ENCODE measurements at places on chromosomes 12 and 14. TPM values are rescaled to one million over a fixed set of nuclear protein-coding genes. Genes with fewer than 3 reads are reported as not detected.

The KLHL33 gene
- polyA plus RNA-seq: 0.15 TPM

The TAS2R30 gene
- polyA plus RNA-seq: 0.80 TPM

DNA sequence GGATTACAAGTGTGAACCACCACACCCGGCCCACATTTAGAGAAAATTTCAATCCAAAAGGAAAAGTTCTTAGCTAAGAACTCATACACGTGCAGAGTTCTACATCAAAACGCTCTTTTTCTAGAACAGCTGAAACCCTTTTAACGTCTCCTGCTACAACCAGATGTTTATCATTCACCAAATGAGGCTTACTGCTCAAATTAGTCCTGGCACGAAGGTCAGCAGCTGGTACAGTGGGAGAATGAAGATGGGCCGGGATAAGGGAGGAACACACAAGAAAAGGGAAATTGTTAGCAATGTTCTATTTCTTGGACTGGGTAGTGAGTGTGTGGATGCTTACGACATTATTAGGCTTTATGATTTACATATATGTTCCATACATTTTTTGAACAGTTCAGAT lies 37.2 kb downstream of the PRKAB1 start:
- DNase-seq: no peak

- no peak for DNase-seq
These were observed 17.2 kb downstream of the NKX2-1 start for GRCh38 chr14:36502558-36503508.

Data from GM23338 (cell line).